ENCODE measurements at places on chromosomes 12 and 14. TPM values are rescaled to one million over a fixed set of nuclear protein-coding genes. Genes with fewer than 3 reads are reported as not detected.

GRCh38 chr14:37587131-37587803 lies 7.8 kb downstream of the FOXA1 start:
- no peak for DNase-seq

GRCh38 chr14:85276979-85277228 lies 253.0 kb upstream of the FLRT2 start:
- DNase-seq = no peak

- no peak for DNase-seq
These were observed 42.5 kb downstream of the PKP2 start for GRCh38 chr12:32854097-32854496.

GRCh38 chr12:57838594-57839302 lies 7.8 kb downstream of the CTDSP2 start:
- peak; percentile 85 for DNase-seq

DNA sequence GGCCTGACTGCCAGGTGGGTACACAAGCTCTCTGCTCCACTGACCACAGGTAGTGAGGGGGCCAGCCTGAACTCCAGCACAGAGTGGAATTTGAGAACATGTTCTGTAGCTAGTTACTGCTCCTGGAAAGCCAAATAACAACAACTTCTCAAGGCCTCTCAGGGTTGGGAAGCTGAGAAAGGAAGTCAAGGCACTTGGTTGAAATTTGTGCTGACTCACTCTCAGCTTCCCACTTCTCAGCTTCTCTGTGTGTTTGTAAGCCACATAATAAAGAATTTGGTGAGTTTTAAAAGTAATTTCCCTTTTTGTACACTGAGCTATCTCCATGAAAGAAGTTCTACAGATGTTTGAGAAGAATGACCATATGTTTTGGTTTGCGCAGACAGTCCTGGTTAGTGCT lies 234.9 kb downstream of the KTN1 start:
- peak; percentile 45 for DNase-seq

DNA sequence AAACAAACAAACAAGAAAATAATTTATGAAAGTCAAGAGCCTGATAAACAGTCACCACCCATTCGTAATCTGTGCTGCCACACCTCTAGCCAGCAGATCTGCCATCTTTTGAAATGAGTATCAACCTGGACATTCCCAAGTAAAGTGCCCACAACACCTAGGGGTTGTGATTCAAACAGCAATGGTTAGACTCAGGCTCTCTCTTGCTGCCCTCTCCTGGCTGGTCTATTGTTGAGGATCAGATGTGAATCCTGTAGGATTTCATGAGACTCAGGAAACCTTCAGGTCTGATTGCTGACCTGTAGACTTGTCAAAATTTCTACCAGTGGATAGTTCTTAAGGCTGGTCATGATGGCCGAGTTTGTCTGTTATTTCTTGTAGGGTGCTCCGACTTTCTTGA lies 26.8 kb downstream of the DGLUCY start:
- peak; percentile 77 for DNase-seq

KRT75 gene
- total RNA-seq = not detected

BCAT1 gene
- total RNA-seq = 97.5 TPM

MYRFL gene
- total RNA-seq = not detected

RFX4 gene
- not detected for total RNA-seq
